T47D (cell line): ENCODE measurements at places on chromosomes 7 and 10.

DNA sequence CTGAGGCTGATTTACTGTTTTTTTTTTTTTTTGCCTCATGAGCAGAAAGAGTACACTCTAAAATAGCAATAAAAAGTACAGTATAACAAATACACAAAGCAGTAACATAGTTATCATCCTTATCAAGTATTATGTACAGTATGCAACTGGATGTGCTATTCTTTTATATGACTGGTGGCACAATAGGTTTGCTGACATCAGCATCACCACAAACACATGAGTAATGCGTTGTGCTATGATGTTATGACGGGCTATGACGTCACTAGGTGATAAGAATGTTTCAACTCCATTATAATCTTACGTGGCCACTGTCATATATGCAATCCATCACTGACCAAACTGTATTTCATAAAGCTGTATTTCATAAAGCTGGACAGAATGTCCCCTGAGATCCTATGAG, 189.2 kb upstream of the GLI3 start:
- DNase-seq: no peak

DNA sequence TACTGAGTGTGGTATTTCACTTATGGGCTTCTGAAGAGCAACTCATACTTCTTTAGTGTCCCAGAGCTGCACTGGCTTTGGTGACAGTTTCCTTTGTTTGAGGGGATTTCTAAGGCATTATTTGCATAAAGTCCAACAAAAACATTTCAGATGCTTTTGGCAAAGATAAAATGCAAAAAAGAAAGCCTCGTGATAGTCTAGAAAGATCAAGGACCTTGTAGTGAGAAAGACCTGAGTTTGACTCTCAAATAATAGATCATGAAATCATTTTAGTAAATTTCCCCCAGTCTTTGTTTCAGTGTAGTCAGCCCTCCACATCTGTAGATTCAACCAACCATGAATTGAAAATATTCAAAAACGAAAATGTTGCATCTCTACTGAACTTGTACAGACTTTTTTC, 107.4 kb downstream of the EEPD1 start:
- no peak for DNase-seq

GRCh38 chr7:67875558-67875957, 878.9 kb downstream of the TYW1 start:
- DNase-seq: no peak

GRCh38 chr10:32957341-32958084, 517 bp downstream of the ITGB1 start:
- no peak for DNase-seq

- no peak for DNase-seq
These were observed 96.9 kb upstream of the FAM180A start for GRCh38 chr7:135845415-135846075.

DNA sequence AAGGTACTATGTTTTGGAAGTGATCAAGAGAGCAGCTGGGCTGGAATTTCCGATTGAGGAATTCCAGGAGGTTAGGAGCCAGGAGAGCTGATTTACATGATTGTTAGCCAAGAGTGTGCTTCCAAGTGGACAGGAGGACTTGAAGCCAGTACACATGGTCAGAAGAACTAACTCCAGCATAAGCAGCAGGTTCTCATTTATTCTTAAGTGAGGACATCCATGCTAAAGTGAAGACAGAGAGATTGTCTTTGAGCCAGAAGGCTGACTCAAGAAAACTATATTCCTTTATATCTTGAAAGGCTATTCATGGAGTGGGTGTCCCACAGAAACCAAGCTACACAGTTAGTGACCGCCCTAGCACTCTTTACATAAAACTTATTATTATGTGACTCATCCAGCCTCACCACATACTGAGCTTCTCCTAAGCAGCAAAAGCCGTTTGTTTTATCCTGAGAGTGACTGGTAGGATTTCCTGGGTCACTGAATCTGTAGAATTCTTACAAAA, 56.7 kb upstream of the SEMA3A start:
- DNase-seq: no peak

DNA sequence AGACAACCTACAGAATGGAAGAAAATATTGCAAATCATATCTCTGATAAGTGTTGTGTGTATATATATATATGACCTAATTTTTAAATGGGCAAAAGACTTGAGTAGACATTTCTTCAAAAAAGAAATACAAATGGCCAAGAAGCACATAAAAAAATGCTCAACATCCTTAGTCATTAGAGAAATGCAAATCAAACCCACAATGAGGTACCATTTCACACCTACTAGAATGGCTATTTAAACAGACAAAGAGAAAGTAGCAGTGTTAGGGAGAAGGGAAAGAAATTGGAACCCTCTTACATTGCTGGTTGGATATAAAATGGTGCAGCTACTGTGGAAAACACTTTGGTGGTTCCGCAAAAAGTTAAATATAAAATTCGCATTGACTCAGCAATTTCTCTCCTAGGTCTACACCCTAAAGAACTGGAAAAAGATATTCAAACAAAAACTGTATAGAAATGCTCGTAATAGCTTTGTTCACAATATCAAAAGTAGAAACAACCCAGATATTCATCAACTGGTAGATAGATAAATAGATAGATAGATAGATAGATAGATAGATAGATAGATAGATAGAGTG, 16.3 kb downstream of the ACSL5 start:
- DNase-seq: no peak

- no peak for DNase-seq
These were observed 108.2 kb upstream of the PCBD1 start for GRCh38 chr10:70996549-70996948.

- DNase-seq: no peak
These were observed 94.9 kb upstream of the ZNF438 start for GRCh38 chr10:31126593-31126992.

GRCh38 chr7:55590517-55591281, 18.4 kb upstream of the VOPP1 start:
- DNase-seq: no peak

DNA sequence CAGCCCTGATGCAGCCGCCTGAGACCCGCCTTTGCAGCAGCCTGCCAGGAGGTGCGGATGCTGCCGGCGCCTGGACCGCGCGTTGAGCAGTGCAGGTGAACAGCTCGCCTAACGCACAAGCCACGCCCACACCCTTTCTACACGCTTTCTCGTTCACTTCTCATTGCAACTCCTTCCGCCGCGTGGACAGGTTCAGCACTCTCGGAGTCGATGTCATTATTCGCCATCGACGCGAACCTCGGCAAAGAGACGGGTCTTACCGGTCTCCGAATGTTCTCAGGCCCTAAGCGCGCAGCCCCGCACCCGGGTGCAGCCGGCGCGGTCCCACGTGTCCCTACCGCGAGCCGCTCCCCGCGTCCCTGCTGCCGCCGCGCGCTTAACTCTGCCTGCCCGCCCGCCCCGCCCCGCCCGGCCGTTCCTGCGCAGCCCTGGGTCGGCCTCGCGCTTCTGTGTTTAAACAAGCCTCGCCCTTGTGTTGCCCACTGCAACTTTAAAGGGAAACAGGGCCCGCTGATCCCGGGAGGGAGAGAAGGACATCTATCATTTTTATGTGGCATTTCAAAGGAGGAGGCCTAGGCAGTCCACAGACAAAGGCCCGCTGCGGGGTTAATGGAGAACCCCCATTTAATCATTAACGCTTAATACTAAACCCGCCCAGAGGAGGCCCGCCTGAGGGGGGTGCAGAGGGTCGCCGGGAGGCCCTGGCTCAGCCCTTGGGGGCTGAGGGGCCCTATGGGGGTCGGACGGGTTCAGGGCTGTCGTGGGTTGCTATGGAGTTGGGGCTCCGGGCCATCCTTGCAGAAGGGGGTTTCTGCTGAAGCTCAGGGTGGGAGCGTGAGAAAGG, 128.5 kb downstream of the WDR11 start:
- peak; percentile 79 for DNase-seq

DNA sequence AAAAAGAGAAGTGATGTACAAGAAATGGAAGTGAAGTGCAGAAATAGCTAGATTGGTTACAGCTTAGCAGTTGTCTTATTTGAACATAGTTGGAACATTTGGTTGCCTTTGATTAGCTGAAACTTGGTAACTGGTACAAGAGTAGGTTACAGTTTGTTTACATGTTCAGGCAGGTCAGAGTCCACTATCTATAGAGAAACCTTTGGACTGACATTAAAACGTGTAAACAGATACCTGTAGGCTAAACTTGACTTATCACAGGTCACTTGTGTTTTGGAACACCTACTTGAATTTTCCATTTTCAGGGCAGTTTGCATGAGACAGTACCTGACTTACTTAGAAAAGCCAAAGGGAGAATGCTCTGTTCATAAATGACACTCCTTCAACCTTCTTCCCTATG, 28.5 kb upstream of the CYP2C8 start:
- DNase-seq: no peak

DNA sequence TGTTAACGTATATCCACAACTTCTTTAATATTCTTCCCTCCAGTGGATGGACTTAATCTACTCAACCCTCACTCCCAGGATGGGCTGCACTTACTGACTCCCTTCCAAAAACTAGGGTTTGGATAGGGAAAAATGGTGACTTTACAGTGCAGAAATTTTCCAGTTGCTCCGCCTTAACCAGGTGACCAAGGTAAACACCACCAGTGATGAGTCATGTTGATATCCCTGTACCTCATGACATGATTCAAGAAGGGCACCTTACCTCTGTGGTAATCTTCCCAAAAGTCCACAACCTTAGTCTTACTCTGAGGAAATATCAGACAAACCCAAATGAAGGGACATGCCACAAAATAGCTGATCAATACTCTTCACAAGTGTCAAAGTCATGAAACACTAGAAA, 3.5 kb upstream of the GSTK1 start:
- no peak for DNase-seq

DNA sequence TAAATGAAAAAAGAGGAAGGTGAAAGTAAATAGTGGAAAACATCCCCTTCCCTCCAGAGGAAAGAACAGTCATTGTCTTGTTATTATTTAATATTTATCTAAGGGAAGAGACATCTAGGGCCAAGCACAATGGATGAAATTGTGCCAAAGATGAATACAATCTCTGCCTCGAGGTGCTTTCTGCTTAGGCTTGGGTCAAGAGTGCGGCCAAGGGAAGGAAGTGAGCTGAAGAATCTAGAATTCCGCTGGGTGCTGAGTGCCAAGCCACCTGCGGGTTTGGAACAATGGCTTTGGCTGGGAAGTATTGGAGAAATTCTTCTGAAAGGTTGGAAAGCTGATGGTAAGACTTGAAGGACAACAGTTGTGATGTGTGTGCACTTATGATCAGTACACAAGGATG, 531.3 kb upstream of the FZD8 start:
- no peak for DNase-seq

GRCh38 chr7:20199015-20199737, 18.0 kb downstream of the MACC1 start:
- no peak for DNase-seq

DNA sequence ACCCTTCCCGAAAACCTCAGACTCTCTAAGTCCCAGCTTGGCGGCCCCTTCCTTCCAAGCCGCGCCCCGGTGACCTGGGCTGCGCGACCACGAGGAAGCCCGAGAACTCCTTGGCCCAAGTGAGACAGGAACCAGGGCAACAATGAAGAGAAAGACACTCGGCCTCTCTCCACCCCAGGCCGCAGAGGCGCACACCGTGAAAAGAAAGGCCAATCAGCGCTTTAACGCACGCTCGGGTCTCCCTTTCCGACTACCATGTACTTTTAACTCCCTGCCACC, 166.4 kb upstream of the PPP1R3A start:
- no peak for DNase-seq

DNA sequence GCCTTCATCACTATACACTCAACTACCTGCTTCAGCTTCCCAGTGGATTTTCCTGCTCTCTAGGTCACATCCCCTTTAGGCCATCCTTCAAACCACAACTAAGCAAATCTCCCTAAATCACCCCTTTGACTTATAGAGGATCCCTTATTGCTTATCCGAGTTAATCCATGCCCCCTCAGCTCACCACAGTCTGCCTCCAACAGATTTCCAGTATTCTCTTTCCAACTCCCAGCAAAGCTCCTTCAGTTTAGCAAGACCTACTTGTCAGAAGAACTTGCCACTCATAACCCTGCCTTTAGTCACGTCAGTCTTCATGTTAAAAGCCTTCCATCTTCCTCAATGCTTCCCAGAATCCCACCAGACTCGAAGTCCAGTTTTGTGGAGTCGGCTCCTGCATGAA, 38.6 kb downstream of the RAPGEF5 start:
- no peak for DNase-seq

- no peak for DNase-seq
These were observed 241.6 kb downstream of the CCDC7 start for GRCh38 chr10:32687546-32687945.

GRCh38 chr7:30225863-30226613, 58.4 kb upstream of the ZNRF2 start:
- peak; percentile 55 for DNase-seq

- DNase-seq: no peak
These were observed 108.9 kb upstream of the SP8 start for GRCh38 chr7:20895563-20895962.

- no peak for DNase-seq
These were observed 124.3 kb downstream of the ACTR3B start for GRCh38 chr7:152883858-152884257.

GRCh38 chr7:39898867-39899266, 51.2 kb upstream of the CDK13 start:
- no peak for DNase-seq

DNA sequence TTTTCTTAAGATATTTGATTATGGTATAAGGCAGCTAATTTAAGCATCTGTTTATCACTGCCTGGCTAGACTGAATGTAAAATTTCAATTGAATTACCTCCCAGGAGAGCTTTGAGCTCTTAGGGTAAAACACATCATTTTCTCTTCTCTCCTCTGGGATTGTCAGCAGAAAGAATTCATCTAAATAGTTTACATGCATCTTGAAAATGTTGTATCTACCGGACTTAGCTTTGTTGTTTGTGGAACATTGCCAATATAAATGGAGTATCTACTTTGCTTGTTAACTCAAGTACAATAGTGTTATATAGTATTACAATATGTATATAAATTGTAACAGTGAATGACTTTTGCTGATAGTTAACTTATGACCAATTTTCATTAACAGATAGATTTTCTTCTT, 73.3 kb downstream of the TAF3 start:
- DNase-seq: no peak

DNA sequence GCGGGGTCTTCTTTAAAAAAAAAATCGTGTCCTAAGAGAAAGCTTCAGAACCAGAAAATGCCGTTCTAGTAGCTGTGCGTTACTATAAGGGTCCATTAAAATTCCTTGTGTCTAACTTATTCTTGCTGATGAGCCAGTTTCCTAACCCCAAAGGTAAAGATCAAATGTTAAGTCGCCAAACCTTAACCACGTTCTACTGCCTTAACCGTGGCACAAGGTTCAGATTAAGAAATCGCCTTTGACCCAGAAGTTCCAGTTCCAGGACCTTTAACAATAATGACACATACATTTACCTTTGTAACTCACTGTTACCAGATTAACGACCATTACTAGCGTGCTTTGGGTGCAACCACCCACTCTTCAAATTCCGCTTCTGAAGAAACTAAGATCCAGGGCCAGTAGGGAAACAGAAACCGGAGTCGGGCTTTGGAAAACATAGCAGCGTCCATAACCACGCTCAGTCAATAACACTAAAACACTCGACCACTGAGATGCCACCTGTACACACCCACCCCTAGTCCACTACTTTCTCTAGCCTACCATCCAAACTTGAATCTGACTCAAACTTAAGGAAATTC, 620 bp downstream of the BET1 start:
- no peak for DNase-seq

GRCh38 chr10:111148025-111148424, 71.2 kb downstream of the ADRA2A start:
- DNase-seq: no peak
